ENCODE measurements at places on chromosomes 4 and X.

- peak; percentile 13 for DNase-seq
Measured at GRCh38 chr4:102625232-102625930, 124.2 kb downstream of the NFKB1 start.

GRCh38 chr4:88756149-88756548 lies 58.5 kb upstream of the NAP1L5 start:
- DNase-seq, result no peak

GRCh38 chr4:139528377-139529005 lies 27.5 kb downstream of the SETD7 start:
- peak; percentile 62 for DNase-seq

- DNase-seq, result no peak
Measured at GRCh38 chr4:153489856-153490558, 23.8 kb downstream of the TMEM131L start.

DNA sequence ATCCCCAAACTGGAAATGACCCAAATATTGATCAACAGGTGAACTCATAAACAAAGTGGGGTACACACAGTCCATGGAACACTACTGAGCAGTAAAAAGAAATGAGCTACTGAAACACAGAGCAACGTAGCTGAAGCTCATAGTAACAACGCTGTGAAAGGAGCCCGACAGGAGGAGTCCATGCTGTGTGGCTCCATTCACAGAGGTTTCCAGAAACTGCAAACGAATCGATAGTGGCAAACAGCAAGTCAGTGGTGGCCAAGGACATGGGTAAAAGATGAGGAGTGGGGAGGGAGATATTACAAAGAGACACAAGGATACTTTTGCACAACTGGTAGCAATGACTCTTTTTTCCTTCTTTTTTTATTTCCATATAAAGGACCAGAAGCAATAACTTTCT lies 90.4 kb downstream of the HAUS3 start:
- DNase-seq, result no peak

GRCh38 chrX:19540076-19540475 lies 24.8 kb upstream of the MAP3K15 start:
- no peak for DNase-seq

GRCh38 chrX:54181202-54181953 lies 1.7 kb downstream of the FAM120C start:
- peak; percentile 27 for DNase-seq

DNA sequence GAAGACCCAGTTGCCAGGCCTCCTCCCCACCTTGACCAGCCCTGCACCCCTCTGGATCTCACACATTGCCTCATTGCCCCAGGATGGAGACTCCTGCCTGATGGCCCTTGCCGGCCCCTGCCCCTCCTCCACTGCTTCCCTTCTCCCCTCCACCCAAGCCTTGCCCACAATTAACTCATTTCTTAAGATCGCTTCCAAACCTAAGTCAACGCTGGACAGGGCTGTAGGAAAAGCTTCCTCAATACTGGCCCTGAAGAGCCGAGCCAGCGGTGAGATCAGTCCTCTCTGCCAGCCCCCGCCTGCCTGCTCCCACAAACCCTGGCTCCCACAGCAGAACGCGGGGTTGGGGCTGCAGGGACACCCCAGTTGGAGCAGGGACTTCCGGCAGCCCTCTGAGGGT lies 7.5 kb upstream of the HAUS7 start:
- no peak for DNase-seq
